ENCODE measurements at places on chromosomes 6 and 20.

- DNase-seq, result no peak
Observed at GRCh38 chr6:6583836-6584235, 4.7 kb upstream of the LY86 start.

DNA sequence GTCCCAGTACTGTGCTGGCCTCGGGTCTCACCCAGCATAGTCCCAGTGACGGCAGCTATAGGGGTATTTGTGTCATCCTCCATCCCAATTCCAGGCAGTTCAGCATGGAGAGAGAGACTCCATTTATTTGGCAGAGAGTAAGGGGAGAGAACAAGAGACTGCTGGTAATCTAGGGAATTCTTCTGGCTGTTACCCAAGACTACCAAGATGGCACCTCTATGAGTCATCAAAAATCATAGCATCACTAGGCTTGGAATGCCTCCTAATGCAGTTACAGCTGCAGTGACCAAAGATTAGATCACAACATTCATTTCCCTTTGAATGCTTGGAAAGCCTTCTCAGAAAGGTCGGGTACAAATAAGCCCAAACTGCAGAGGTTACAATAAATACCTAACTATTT, 660.4 kb upstream of the FLRT3 start:
- no peak for DNase-seq

- DNase-seq, result no peak
Observed at GRCh38 chr6:132684272-132684671, 25.3 kb upstream of the TAAR1 start.

DNA sequence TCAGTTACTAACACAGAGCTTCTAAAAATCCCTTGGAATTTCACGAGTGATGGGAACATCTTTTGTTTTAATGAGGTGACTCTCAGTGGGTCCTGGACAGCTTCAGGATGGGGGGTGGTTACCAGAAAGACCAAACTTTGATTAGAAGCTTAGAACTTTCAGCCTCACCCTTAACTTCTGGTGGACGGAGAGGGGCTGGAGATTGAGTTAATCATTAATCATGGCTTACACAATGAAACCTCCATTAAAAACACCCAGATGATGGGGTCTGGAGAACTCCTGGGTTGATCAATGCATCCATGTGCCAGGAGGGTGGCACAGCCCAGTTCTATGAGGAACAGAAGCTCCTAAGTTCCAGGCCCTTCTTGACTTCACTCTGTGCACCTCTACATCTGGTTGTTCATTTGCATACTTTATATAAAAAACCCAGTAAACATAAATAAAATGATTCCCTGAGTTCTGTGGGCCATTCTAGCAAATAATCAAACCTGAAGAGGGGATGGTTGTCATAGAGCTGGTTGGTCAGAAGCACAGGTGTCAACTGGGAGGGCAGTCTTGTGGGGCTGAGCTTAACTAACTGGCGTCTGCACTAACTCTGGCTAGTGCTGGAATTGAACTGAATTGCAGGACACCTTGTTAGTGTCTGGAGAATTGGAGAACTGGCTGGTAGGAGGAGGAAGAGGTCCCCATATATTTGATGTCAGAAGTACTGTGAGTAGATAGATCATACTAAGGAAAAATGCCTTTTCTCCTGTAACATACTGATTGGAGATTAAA, 10.3 kb downstream of the RMND1 start:
- DNase-seq, result no peak

- no peak for DNase-seq
Observed at GRCh38 chr6:26651133-26651781, 8.3 kb downstream of the ZNF322 start.

GRCh38 chr20:21286775-21287174, 16.4 kb upstream of the XRN2 start:
- DNase-seq, result no peak

GRCh38 chr6:169738204-169738975, 13.0 kb downstream of the DYNLT2 start:
- no peak for DNase-seq
